ENCODE measurements at places on chromosomes 6 and 20.

DNA sequence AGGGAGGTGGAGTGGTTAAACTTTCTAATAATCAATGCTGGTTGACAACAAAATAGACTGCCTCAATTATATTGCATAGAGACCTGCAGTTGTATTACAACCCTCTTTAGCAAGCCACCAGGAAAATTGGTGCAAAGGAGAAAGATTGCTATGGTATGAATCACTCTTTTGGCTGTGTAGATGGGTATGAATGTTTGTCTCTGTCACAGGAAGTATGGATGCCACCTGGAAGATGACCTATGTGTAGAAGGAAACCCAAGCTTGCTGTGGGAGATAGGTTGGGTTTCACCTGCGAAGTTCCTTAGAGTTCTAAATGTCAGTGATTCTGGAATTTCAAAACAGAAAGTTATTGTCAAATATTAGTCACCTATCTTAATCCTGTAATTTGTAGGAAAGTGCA lies 134.6 kb downstream of the SOBP start:
- DNase-seq = no peak

- no peak for DNase-seq
Observed at GRCh38 chr6:112636650-112637262, 289.6 kb downstream of the RFPL4B start.

GRCh38 chr20:53331151-53331973 lies 262.3 kb downstream of the ZNF217 start:
- DNase-seq = no peak

DNA sequence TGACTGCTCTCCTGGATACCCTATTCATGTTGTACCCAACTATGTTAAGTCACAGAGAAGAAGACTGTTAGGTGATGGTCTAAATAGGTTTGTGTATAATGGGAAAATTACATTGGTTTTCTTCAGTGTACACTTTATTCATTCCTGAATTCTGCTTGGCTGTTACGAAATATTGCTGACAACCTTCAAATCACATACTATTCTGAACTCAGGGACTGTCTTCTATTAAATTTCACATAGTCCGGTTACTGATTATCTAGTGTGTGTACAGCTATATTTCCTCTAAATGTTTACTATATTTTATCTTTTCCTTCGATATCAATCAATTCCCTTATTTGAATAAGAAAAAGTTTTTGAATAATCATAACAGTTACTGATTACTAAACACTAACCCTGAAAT lies 1090.3 kb upstream of the CITED2 start:
- DNase-seq = no peak

- no peak for DNase-seq
Observed at GRCh38 chr6:53424300-53424699, 75.5 kb upstream of the ELOVL5 start.

GRCh38 chr6:166830185-166830890 lies 126.0 kb downstream of the RNASET2 start:
- no peak for DNase-seq

DNA sequence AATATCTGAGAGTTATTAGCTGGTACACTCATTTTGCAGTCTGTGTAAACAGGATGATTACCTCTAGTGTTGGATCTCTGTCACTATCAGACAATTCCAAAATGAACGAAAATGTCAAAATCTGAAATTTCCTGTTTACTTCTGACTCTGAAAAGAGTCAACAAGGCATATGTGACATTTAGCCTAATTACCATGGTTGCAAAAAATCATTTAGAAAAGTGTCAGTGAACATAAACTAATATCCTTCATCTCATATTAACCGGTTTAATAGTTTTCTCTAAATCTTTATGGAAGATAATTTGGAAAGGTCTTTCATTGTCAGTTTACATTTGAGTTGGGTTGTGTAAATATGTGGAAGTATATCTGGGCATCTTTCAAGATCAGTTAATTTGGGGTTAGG lies 431.8 kb upstream of the HSF2 start:
- no peak for DNase-seq
